Activated T-helper 1 cell treated with anti-CD3 and anti-CD28 coated beads, Interleukin-12 subunit alpha, Interleukin-12 subunit beta, Interleukin-2, Interleukin-4 antibody, amounts not matched to agents 30 ng/mL and 10 ng/mL and 1 ng/mL, durations not matched to agents 14 hours and 24 hours and 36 hours (primary cell): ENCODE measurements at places on chromosomes 4 and X. TPM values are rescaled to one million over a fixed set of nuclear protein-coding genes. Genes with fewer than 3 reads are reported as not detected.

DNA sequence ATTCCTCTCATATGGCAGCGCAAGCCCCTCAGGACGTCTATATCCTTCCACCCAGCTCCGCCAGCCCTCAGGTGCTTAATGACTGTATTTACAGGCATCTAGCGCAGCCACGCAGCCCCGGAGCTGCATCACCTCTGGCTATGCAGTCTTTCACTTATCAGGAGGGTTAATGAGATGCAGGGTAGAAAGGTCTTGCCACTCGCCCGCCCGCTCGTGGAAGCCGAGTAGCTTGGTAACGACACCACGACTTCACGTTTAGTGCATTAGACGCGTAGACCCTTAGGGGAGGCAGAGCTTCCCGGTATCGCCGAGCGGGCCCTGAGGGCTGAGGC, 1.5 kb upstream of the SLC16A2 start:
- H3K4me3 ChIP-seq: peak overlapping the region; percentile 61
- peaks cover 4% of the 10 kb centered on the region for H3K4me1 ChIP-seq
- no peaks in the 10 kb centered on the region for H3K36me3 ChIP-seq
- H3K27me3 ChIP-seq: peaks cover 28% of the 10 kb centered on the region

DNA sequence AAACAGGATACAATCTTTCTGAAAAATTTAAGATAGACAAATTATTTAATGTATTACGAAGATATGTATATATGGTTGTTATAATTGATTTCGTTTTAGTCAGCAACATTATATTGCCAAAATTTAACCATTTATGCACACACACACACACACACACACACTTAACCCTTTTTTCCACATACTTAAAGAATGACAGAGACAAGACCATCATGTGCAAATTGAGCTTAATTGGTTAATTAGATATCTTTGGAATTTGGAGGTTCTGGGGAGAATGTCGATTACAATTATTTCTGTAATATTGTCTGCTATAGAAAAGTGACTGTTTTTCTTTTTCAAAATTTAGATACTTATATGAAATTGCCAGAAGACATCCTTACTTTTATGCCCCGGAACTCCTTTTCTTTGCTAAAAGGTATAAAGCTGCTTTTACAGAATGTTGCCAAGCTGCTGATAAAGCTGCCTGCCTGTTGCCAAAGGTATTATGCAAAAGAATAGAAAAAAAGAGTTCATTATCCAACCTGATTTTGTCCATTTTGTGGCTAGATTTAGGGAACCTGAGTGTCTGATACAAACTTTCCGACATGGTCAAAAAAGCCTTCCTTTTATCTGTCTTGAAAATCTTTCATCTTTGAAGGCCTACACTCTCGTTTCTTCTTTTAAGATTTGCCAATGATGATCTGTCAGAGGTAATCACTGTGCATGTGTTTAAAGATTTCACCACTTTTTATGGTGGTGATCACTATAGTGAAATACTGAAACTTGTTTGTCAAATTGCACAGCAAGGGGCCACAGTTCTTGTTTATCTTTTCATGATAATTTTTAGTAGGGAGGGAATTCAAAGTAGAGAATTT, 5.2 kb downstream of the ALB start:
- no peak overlapping the region for H3K4me3 ChIP-seq
- H3K27me3 ChIP-seq: peaks cover 1% of the 10 kb centered on the region
- H3K27ac ChIP-seq: no peak overlapping the region
- no peak for DNase-seq
- H3K36me3 ChIP-seq: no peaks in the 10 kb centered on the region

DNA sequence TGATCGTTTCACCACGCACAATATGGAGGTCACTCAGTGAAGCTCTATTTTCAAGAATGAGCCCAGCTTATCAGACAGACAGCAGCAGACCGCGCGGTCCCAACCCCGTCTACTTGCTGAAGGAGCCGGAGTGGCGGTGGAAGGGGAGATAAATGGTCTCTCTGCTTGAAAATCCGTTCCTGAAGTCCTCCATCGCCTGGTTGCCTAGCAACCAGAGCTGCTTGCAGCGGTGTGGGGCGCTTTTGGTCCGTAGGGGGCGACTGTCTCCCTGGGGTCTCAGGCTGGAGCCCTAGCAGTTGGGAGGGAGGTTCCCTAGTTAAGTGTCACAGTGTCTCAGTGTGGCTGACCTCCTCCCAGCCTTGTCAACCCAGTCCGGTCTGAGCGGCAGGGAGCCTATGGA, 8.3 kb upstream of the DLG3 start:
- DNase-seq: no peak
- H3K36me3 ChIP-seq: no peaks in the 10 kb centered on the region
- H3K4me1 ChIP-seq: peaks cover 27% of the 10 kb centered on the region

GRCh38 chr4:82515705-82516104, 46.1 kb downstream of the TMEM150C start:
- H3K27me3 ChIP-seq: peaks cover 6% of the 10 kb centered on the region
- no peak overlapping the region for H3K27ac ChIP-seq
- H3K36me3 ChIP-seq: no peaks in the 10 kb centered on the region
- no peak for DNase-seq

DNA sequence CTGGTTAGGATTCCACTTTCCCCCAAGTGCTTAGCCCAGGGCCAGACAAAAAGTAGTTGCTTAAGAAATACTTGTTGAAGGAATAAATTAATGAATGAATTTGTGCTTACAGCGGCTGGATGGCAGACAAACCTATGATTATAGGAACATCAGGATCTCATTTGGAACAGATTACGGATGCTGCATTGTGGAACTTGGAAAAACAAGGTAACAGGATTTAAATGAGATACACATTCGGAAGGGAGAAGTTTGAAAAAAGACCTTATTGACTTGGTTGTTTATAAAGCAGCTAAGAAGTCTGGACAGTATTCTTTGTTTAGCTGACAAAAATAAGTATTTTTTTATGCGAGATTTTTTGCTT, 572 bp downstream of the EXOSC9 start:
- H3K4me3 ChIP-seq: peak overlapping the region; percentile 90
- peak overlapping the region; percentile 97 for H3K27ac ChIP-seq
- H3K36me3 ChIP-seq: peaks cover 24% of the 10 kb centered on the region
- DNase-seq: no peak
- peaks cover 48% of the 10 kb centered on the region for H3K4me1 ChIP-seq

DNA sequence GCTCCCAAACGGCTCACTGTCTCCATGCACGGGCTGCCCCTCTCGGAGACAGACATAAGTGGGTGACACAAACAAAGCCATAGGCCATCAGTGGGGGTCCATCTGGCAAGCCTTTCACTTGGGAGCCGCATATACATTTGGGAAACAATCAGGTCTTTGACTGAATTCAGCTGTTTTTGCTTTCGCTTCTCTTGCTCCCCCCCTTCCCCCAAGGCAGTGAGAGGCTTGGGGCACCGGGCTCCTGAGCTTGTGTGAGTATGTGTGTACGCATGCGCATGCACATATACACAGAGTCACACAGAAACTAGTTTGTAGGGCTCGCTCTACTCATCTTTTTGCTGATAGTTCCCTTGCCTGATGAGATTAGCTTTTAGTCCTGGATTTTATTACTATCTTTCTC, 284.4 kb downstream of the AFF2 start:
- no peaks in the 10 kb centered on the region for H3K36me3 ChIP-seq
- H3K4me3 ChIP-seq: no peak overlapping the region
- no peak for DNase-seq
- no peaks in the 10 kb centered on the region for H3K27me3 ChIP-seq
- no peak overlapping the region for H3K27ac ChIP-seq

VSIG4 gene
- total RNA-seq: not detected in 2 replicates

WWC2 gene
- 0.39 and 0.75 TPM in 2 replicates for total RNA-seq

- DNase-seq: no peak
- H3K36me3 ChIP-seq: no peaks in the 10 kb centered on the region
- H3K4me3 ChIP-seq: no peak overlapping the region
- H3K27me3 ChIP-seq: peaks cover 2% of the 10 kb centered on the region
- H3K4me1 ChIP-seq: no peaks in the 10 kb centered on the region
These were observed 44.1 kb upstream of the CLDN24 start for GRCh38 chr4:183366206-183366835.

CSAG3 gene
- total RNA-seq: 0.73 and 0.78 TPM in 2 replicates

SSX4B gene
- not detected in 2 replicates for total RNA-seq

GRCh38 chrX:44202596-44202995, 140.9 kb downstream of the EFHC2 start:
- DNase-seq: no peak
- no peak overlapping the region for H3K27ac ChIP-seq
- no peaks in the 10 kb centered on the region for H3K27me3 ChIP-seq

HSFX4 gene
- total RNA-seq: not detected in 2 replicates

TASL gene
- total RNA-seq: 7.0 and 7.6 TPM in 2 replicates

- no peaks in the 10 kb centered on the region for H3K36me3 ChIP-seq
- no peak overlapping the region for H3K4me3 ChIP-seq
- H3K27me3 ChIP-seq: no peaks in the 10 kb centered on the region
- no peak for DNase-seq
These were observed 133.6 kb downstream of the CPE start for GRCh38 chr4:165512424-165512823.

DNA sequence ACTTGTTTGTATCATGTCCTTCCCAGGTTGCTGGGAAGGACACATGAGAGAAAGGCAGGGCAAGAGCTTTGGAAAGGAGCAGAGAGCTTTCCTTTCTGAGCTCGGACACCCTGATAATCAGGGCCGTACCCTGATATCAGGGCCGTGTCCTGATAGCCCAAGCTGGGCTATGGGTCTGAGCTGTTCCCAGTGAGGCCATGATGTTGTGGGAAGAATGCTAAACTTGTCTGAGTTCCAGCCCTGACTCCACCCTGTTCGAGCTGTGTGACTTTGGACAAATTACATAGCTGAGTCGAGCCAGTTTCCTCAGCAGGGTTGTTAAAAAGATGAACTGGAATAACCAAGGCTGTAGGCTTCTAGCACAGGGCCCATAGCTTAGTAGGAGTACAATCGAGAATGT, 3.3 kb upstream of the CXCR3 start:
- H3K4me1 ChIP-seq: peaks cover 72% of the 10 kb centered on the region
- peak overlapping the region; percentile 97 for H3K27ac ChIP-seq
- H3K27me3 ChIP-seq: no peaks in the 10 kb centered on the region
- no peak for DNase-seq

DNA sequence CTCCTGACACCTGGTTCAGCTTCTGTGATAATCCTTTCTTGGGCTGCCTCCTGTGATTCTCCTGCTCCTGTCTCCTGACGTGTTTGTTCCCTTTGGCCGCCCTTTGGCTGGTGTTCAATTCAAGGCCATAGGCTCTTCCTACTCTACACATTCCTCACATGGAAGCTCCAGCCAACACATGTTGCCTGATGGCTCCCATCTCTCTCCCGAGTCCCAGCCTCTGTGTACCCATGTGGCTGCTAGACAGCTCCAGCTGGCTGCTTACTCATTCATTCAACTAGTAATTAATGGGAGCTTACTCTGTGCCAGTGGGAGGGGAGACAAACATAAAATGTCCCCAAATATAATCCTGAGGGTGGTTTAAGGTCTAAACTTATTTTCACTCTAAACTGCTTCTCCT, 9.2 kb upstream of the MED28 start:
- H3K4me1 ChIP-seq: no peaks in the 10 kb centered on the region
- peak overlapping the region; percentile 37 for H3K27ac ChIP-seq
- H3K4me3 ChIP-seq: no peak overlapping the region
- no peak for DNase-seq
- H3K27me3 ChIP-seq: no peaks in the 10 kb centered on the region
- peaks cover 36% of the 10 kb centered on the region for H3K36me3 ChIP-seq

PPEF2 gene
- total RNA-seq: not detected in 2 replicates

DNA sequence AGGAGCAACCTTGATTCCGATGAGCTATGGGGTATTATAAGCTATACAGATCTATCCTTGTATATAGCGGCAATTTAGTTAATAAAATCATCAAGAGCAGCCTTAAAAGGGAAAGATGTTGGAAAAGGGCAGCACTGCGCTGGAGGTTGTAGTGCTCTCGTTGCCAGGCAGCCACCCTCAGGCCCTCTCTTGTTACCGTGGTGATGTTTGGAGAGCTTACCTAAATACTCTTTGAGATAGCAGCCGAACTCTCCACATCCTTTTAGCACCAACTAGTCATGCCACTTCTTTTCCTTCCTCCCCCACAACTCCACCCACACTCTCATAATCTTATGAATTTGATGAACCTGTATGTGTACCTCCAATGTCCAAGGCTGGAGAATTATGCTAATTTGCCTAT, 3.8 kb upstream of the RADX start:
- no peak for DNase-seq
- H3K27me3 ChIP-seq: peaks cover 2% of the 10 kb centered on the region
- H3K27ac ChIP-seq: no peak overlapping the region
- H3K36me3 ChIP-seq: no peaks in the 10 kb centered on the region

GRCh38 chrX:39631276-39632229, 466.2 kb downstream of the BCOR start:
- no peak for DNase-seq
- H3K4me1 ChIP-seq: peaks cover 30% of the 10 kb centered on the region
- peak overlapping the region; percentile 77 for H3K27ac ChIP-seq
- H3K4me3 ChIP-seq: peak overlapping the region; percentile 71
- no peaks in the 10 kb centered on the region for H3K36me3 ChIP-seq

DNA sequence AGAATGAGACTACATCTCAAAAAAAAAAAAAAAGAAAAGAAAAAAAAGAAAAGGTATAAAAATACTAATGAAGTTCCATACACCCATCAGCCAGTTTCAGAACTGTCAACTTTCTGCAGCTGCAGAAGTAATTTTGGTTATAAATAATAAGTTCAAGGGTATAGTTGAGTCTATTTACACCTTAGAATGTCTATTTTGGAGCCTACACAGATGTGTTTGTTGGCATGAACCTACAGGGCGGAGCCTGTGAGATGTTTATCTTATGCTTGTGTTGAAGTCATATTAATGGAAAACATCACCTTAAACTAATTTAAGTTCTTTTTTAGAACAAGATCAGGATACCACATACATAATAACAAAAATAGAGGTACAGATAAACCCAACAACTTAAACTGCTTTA, 85.8 kb downstream of the RAPGEF2 start:
- H3K27me3 ChIP-seq: no peaks in the 10 kb centered on the region
- no peak for DNase-seq
- peaks cover 12% of the 10 kb centered on the region for H3K4me1 ChIP-seq
- no peaks in the 10 kb centered on the region for H3K36me3 ChIP-seq

TRO gene
- total RNA-seq: 0.78 and 1.3 TPM in 2 replicates

TCEAL3 gene
- 0.23 and 0.32 TPM in 2 replicates for total RNA-seq

NR3C2 gene
- 0.24 and 0.29 TPM in 2 replicates for total RNA-seq

PGAM4 gene
- 0.39 and 0.47 TPM in 2 replicates for total RNA-seq

CCDC120 gene
- total RNA-seq: 4.4 and 5.1 TPM in 2 replicates

- no peaks in the 10 kb centered on the region for H3K27me3 ChIP-seq
- no peak overlapping the region for H3K27ac ChIP-seq
- no peak overlapping the region for H3K4me3 ChIP-seq
These were observed 269.3 kb downstream of the DHX15 start for GRCh38 chr4:24315056-24315455.

GRCh38 chr4:17681281-17682221, 67.1 kb downstream of the MED28 start:
- H3K4me1 ChIP-seq: no peaks in the 10 kb centered on the region
- H3K27ac ChIP-seq: no peak overlapping the region
- no peak overlapping the region for H3K4me3 ChIP-seq
